ENCODE measurements at places on chromosomes 11 and 22.

GRCh38 chr11:73176874-73177155 is 34.7 kb upstream of the FCHSD2 start:
- DNase-seq = no peak

- DNase-seq = peak; percentile 14
These were observed 82.6 kb downstream of the LRRC32 start for GRCh38 chr11:76587820-76588454.

- no peak for DNase-seq
These were observed 9.5 kb downstream of the OR5P2 start for GRCh38 chr11:7787239-7787638.

DNA sequence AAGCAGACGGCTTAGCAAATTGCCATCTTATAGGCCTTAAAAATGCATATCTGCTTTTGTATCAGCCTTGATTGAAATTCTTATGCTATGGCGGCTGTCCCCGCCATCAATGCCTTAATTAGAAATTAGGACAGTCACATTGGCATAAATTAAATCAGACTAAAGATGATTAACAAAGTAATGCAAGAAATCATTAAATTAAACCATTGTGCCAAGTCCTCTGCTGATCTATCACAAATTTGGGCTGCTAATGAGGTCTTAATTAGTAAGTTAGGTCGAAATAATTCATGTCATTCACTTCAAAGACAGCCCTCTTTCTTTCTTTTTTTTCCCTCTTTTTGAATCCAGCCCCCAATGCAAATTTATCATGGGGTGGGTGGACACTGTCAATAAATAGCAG is 159.3 kb downstream of the MIAT start:
- no peak for DNase-seq

- no peak for DNase-seq
These were observed 10.4 kb upstream of the WNT11 start for GRCh38 chr11:76216536-76217325.

DNA sequence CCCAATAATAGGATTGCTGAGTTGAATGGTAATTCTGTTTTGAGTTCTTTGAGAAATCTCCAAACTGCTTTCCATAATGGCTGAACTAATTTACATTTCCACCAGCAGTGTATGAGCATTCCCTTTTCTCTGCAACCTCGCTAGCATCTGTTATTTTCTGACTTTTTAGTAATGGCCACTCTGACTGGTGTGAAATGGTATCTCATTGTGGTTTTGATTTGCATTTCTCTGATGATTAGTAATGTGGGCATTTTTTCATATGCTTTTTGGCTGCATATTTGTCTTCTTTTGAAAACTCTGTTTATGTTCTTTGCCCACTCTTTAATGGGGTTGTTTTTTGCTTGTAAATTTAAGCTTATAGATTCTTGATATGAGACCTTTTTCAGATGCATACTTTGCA is 97.4 kb downstream of the FDX1 start:
- DNase-seq = no peak

- DNase-seq = no peak
These were observed 45.6 kb downstream of the IGSF9B start for GRCh38 chr11:133911171-133911570.

All from Caki2 (cell line).